ENCODE measurements at places on chromosomes 2 and 18. TPM values are rescaled to one million over a fixed set of nuclear protein-coding genes. Genes with fewer than 3 reads are reported as not detected.

DNA sequence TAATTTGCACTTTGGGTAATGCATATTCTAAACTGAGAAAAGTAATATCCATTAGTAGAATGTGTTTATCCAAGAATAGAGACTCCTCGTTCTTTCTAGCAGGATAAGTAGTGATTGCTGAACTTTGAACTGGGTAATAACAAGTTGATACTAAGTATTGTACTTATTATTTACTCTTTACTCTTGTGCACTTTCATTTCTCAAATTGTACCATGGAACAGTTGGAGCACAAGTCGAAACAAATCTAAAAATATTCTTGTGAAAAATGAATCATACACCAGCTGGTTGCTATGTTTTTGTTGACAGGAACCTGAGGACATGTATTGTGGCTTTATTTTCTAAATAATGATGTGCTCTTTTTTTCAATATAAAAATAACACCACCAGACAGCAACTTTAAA, 111.9 kb downstream of the RGPD3 start:
- no peak for DNase-seq

DNA sequence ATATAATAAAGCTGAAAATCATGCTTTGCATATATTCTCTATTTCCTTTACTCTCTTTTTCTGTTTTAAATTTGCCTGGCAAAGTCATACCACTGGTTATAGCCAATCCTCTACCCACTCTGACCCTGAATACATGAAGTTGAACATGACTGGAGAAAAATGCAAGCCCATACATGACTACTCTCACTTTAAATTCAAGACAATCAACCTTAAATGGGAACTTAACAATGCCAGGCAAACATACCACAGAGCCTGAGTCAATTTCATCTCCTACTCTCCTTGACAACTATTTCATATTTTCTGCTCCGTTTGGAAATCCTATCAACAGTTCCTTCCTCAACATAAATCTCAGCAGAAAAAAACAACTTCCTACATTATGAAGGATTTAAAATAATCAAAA, 22.6 kb downstream of the RAD51AP2 start:
- DNase-seq: no peak

CHRNG gene
- not detected for total RNA-seq

GPAT2 gene
- 0.63 TPM for total RNA-seq

GRCh38 chr2:217279556-217279955, 419.7 kb upstream of the TNP1 start:
- no peak for DNase-seq

- DNase-seq: no peak
These were observed 233.2 kb downstream of the CNTNAP5 start for GRCh38 chr2:124258140-124258880.

ZSCAN30 gene
- total RNA-seq: 10.3 TPM

- DNase-seq: no peak
These were observed 412.1 kb upstream of the TRIB2 start for GRCh38 chr2:12304564-12305171.

DNA sequence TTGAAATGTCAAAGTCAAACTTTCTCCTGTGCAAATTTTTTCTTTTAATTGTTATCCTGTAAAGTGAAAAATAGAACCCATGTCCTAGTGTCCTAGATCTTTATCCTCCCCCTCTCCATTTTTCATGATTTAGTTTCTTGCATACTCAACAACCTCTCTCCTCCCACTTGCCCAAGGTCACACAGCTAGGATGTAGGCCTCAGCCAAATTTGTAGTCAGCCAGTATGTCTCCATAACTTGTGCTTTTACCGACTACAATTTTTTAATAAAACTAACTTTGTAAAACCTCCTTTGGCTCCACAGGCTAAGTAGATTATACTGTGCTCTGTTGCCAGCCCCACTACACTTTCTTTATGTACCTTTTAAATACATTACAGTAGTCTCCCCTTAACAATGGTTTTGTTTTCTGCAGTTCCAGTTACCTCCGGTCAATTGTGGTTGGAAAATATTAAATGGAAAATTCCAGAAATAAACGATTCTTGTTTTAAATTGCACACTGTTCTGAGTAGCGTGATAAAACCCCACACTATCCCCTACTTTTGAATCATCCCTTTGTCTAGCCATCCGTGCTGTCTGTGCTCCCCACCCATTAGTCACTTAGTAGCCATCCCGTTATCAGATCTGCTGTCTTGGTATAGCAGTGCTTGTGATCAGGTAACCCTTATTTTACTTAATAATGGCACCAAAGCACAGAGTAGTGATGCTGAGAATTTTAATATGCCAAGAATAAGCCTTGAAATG, 22.8 kb downstream of the GULP1 start:
- DNase-seq: no peak

GRCh38 chr2:69594341-69594740, 49.2 kb downstream of the AAK1 start:
- no peak for DNase-seq

KLF7 gene
- 23.3 TPM for total RNA-seq

CNTNAP5 gene
- 0.17 TPM for total RNA-seq

GRCh38 chr2:150767991-150768746, 280.7 kb upstream of the RND3 start:
- DNase-seq: no peak

UGT1A5 gene
- total RNA-seq: not detected

GRCh38 chr2:241837197-241837965, 21.3 kb downstream of the PDCD1 start:
- DNase-seq: no peak

GRCh38 chr2:102357937-102358336, 2.3 kb downstream of the IL18R1 start:
- DNase-seq: no peak

CCDC85A gene
- total RNA-seq: not detected

DNA sequence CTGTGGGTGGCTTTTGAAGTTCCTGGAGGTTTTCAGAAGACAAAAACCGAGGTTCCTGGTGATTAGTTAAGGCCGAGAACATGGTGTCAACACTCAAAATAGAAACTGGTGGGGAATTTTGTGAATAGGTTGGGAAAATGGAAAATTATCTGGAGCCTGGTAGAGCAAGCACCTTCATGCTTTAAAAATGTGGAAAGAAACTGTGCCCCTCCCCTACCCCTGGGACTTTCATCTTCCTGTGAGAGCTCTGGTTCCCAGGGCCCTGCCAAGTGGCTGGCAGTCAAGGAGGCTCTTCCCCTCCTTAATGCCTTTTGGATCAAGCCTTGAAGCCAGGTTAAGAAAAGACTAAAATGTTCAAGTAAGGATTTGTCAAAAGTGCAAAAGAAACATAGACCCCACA, 1.9 kb upstream of the CRACDL start:
- DNase-seq: no peak

DNA sequence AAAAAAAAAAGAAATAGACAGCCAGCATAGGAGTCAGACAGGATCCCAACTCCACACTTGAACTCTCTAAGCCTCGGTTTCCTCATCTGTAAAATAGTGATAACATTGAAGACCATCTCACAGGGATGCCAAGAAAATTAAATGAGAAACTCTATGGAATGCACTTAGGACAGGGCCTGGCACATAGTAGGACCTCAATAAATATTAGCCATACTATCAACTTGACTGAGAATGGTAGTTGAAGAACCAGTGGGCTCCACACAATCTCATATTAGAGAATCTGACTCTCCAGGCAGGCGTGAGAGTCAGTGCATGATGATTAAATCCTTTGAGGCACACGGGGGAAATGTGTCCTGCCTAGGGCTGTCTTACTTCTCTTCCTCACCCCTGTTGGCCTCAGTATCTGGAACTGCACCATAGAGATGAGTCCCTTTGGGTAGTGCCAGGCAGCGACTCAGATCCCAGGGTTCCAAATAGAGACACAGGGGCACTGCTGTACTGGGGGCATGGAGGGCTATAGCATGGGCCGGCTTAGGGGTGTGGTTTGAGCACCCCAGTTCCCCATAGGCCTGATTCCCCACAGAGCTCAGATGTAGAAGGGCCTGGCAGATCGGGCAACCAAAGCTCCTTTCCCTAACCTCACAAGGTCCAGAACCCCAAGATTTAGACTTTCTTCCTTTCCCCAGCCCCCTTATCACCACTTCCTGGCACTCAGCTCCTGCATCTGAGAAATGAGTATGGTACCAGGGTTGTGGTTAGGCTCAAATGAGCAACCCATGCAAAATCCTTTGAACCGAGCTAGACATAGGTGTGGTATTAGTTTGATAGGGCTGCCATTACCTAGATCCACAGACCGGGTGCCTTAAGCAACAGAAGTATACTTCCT, 51.3 kb upstream of the CAB39 start:
- no peak for DNase-seq

DNA sequence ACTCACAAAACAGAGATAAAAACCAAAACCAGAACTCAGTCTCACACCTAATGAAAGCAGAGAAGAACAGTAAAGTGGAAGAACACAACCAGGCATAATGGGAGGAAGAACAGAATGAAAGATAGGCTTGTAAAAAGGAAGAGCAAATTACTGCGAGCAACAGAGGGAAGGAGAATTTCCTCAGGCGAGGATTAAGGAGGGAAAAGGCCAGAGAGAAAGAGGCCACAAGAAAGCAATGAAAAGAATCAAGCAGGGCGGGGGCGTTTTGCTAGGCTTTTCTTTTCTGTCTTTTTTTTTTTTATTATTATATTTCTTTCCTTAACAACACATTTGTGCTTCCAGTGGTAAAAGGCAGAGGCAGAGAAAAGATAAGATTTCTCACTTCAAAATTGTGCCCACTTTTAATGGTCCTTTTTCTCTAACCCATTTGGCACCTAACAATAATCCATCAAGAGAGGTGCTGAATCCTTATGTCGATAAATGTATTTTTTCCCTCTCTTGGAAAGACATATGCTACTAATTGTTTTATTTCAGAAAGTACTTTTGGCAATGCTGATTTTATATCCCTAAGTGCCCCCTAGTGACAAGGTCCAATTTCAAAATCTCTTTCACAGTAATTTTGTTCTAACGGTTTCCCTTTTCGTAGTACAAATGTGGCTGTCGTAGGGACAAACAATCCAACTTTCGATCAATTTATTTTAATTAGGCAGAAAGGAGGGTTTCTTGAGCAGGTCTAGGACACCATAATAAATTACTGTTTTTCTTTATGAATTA, 138.7 kb upstream of the AQP4 start:
- DNase-seq: no peak

- no peak for DNase-seq
These were observed 125.3 kb downstream of the PIK3C3 start for GRCh38 chr18:42080340-42080739.

BZW1 gene
- 335 TPM for total RNA-seq

GRCh38 chr2:62495761-62496160, 10.2 kb downstream of the TMEM17 start:
- DNase-seq: no peak

GRCh38 chr2:64581777-64582539, 57.8 kb downstream of the AFTPH start:
- no peak for DNase-seq

KCNK3 gene
- 0.30 TPM for total RNA-seq

- DNase-seq: no peak
These were observed 93.0 kb downstream of the COL6A3 start for GRCh38 chr2:237320801-237321560.

SKOR2 gene
- 0.21 TPM for total RNA-seq

DNA sequence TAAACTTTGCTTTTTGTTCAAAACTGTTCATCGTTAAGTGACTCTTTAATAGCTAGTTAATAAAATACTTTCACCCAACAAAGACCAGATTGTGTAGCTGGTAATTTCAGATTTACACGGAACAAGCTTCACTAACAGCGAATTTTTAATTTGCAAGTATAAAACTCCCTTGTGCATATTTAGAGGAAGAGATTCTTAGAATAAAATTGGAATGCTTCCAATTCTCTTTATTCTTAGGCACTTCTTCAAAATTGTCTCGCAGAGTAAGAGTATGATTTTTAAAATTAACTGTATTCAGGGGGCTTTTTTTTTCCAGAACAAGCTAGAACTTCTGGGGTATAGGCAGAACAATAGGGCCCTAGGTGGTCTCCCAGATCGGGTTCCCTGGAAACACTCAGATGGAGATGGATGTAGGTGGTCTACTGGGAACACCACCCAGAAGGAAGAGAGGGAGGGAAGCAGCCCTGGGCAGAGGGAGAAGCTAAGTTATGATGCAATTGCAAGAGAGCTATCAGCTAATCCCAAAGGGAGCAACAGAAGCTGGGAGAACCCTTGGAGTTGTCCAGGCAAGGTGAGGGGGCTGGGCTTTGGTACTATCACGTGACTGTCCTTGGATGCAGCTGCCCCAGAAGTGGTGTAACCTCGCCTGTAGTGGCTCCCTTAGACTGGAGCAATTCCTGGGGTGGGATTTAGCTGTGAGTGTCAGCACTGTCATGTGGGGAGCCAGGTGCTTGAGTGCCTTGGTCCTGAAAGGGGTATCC, 151.7 kb upstream of the ASB18 start:
- no peak for DNase-seq

GRCh38 chr2:129331638-129332037, 647.8 kb upstream of the RAB6C start:
- DNase-seq: peak; percentile 29

- no peak for DNase-seq
These were observed 42.9 kb downstream of the TMEM37 start for GRCh38 chr2:119474371-119475224.

GRCh38 chr2:218732761-218733158, 22.1 kb downstream of the TTLL4 start:
- DNase-seq: no peak

GRCh38 chr2:31386648-31387047, 27.9 kb downstream of the XDH start:
- no peak for DNase-seq

QPCT gene
- total RNA-seq: 3.9 TPM

ACVR2A gene
- 18.1 TPM for total RNA-seq

DNA sequence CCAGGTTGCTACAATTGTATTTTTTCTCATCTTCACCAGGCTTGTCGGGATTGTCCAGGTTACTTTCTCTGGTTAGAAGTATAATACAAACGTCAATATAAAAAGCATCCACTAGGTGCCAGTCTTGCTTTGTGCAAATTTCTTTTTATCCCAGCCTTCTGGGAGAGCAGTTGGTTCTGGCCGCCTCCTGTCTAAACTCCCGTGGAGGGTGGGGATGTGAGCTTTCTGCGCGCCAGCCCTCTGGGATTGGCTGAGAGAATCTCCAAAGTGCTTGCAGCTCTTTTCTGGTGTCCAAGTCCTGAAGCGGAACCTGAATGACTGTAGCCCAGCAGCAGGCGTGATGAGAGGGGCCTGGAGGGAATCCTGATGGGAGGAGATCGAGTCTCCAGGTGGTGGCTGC, 22.4 kb upstream of the TOGARAM2 start:
- DNase-seq: peak; percentile 69

HOXD1 gene
- total RNA-seq: not detected

GRCh38 chr2:150085478-150085877, 402.0 kb downstream of the RND3 start:
- DNase-seq: no peak

Data from H1 (cell line).